ENCODE measurements at places on chromosomes 6 and 20.

DNA sequence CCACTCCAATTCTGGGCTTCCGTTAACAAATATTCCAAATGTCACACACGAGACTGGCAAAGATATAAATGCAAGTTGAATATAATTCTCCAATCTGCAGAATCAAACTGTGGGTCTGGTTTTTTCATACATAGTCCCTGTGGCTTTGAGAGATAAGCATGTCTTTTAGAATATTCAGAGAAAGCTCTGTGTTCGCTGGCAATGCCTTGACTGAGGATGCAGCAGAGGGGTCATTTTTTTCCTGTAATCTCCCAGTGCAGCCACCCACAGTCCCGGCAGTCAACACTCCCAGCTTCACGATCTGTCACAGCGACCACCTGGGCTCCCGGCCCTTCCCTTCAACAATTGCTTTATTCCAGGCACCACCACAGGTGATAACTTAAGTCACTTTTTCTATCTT, 30.5 kb downstream of the MUC22 start:
- no peak for DNase-seq

DNA sequence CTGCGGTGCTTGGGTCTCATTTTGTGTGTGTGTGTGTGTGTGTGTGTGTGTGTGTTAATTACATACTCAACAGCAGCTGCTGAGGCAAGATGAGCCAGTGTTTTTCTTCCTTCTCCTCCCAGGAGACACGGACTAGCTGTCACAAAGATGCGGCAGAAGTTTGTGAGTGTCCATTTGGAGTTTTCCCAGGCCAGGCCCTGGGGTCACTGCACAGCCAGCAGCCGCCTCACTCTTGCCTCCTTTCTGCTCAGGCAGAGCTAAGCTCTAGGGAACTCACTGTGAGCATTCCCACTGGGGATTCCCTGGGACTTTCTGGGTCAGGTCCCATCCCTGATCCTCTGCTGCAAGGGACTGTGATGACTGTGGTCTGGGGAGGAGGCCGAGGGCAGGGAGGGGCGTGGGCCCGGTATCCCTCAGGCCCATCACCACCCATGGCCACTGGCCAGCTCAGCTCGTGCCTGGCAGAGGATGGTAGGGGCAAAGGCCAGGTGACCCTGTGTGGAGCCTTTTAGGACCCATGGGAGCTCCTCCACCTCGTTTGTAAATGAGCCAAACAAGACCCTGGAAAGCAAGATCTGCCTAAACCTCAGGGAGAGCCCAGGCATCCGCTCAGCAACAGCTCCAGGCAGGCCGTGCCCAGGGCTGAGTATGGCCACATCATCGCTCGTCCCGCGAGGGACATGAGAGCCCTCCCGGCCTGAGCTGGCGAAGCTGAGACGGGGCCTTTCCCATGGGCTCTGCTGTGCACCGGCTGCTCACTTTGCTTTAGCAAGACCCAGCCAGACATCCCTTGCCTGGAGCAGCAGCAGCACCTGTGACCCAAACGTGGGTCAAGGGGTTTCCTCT, 102.0 kb downstream of the PSMB1 start:
- no peak for DNase-seq

DNA sequence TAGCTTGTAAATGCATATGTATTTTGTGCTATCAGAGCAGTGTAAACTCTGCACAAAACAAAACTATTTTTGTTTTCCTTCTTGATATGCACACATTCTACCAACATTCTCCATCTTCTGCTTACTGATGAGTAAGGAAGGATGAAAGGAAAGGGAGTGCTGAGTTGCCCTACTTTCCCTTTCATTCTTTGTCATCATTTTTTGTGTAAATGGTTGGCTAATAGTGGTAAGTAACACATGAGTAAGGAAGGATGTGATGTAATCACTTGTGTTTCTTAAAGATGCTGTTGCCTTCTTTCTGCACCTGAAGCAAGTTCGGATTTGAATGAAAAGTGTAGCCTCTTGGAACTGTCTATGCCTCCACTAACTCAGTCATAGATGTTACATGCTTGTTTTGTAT, 4.6 kb upstream of the REV3L start:
- DNase-seq: peak; percentile 41

- no peak for DNase-seq
These were observed 16.3 kb downstream of the ZNF133 start for GRCh38 chr20:18304618-18305017.

DNA sequence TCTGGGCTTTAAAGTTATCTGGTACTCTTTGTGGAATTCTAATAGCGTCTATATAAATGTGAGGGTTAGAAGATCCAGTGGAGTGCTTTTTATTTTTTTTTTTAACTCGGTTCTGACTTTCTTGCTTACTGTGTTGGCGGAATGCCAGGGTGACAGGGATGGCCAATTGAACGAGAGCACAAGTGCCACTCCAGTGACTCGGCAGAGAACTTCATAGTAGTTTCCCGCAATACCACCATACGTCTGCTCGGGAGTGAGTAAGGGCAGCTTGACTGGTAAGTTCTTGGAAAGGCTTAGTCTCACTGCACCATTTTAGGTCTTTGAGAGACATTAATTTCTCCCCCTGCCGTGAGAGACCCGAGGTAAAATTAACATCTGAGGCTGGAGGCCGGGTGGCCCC, 49.4 kb upstream of the TULP1 start:
- DNase-seq: no peak

DNA sequence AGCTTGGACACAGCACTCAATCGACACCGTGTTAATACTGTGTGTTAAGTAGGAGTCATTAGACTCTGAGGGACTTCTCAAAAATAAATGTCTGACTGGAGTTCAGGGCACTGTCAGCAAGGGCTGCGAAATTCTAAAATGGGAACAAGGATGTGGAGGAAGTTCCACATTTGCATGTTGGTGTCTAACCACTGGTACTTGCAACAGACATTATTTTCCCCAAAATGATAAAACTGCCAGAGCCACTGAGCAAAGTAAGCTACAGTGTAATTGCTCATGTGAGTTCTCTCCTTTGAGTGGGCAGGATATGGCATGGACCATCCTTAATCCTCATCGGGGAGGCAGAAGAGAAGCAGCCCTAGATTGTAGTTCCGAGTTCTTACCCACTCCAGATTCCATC, 215.9 kb downstream of the SLC24A3 start:
- DNase-seq: no peak

GRCh38 chr6:36830577-36830976, 8.7 kb downstream of the CPNE5 start:
- DNase-seq: no peak

GRCh38 chr6:24524805-24525204, 30.0 kb downstream of the ALDH5A1 start:
- DNase-seq: peak; percentile 5

DNA sequence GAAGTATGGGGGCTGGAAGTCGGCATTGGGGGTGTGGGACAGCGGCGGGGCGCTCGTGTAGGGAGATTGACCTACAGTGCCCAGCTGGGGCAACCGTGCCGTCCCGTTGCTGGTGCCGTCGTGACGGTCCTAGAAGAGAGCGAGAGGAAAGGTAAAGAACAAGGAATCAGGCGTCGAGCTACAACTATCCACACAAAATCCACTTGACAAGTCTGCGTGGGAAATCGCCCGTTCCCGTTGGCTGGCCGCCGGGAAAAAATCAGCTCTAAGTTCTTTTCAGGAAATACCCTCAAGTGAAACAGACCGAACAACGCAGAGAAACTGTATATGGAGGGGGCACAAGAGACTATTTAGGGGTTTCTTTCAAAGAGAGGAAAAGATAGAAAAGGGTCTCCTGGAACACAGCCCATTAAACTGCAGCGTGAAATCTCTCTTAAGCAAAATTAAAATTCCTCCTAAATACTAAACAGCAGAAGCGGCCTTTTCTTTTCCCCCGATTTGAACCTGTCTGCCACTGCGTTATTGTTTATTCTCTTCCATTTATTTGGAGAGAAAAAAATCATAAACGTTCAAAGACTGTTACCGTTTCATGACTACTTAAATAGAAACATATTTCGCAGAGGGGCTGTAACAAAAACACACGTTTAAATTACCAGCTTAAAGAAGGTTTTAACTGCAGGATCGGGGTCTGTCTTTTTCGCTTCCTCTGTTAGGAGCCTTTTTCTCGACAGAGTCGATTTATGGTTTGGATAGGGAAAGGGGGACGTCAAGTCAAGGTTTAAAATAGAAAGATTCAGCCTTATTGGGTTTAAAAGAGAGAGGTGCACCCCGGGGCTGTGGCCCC, 4.4 kb downstream of the TFAP2A start:
- no peak for DNase-seq

DNA sequence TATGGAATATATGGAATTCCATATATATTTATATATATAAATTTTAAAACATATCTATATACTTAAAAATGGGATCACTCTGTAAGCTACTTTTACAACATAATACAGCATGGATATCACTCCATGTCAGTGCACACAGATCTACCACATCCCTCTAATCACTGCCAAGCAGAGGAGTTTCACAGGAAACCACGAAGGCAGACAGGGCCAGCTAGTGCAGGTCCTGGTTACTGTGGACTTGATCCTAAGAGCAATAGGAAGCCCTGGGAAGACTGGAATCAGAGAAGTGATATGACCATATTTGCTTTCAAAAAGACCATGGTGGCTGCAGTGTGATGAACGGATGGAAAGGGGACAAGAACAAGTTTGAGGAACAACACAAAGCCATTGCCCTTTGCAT, 40.0 kb upstream of the NRN1 start:
- no peak for DNase-seq

DNA sequence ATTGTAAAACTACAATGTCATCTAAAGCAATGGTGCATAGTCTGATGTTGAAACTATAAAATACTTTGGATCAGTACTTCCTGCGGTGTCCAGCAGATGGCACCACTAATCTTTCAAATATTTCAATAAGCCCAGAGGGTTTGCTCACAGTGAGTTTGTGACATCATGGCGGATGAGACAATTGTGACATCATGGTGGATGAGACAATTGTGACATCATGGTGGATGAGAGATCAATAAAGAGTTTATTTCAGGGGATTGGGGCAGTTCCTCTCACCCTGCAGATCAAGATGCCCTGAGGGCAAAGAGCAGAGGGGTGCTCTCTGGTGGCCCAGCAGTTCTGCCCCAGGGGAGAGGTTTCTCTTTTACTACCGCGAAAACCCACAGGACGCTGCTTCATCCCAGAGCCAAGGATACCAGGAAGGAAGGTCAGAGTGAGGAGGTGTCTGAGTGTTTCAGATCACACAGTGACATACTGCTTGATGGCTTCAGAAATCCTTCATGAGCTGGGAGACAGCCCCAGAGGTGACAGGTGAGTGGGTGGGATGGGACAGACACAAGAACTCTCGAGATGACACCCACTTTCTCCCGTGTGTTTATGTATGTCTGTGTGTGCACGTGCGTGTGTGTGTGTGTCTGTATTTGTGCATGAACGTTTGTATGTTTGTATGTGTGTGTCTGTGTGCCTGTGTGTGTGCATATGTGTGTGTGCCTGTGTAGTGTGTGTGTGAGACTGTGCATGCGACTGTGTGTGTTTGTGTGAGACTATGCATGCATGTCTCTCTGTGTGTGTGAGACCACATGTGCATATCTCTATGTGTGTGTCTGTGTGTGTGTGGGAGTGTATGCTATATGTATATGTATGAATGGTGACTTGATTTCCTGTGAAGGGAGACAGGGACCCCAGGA, 7.3 kb upstream of the ULBP2 start:
- DNase-seq: no peak

GRCh38 chr6:146968041-146968760, 236.0 kb upstream of the STXBP5 start:
- DNase-seq: peak; percentile 53

- DNase-seq: no peak
These were observed 179.1 kb downstream of the THBS2 start for GRCh38 chr6:169074526-169074925.

DNA sequence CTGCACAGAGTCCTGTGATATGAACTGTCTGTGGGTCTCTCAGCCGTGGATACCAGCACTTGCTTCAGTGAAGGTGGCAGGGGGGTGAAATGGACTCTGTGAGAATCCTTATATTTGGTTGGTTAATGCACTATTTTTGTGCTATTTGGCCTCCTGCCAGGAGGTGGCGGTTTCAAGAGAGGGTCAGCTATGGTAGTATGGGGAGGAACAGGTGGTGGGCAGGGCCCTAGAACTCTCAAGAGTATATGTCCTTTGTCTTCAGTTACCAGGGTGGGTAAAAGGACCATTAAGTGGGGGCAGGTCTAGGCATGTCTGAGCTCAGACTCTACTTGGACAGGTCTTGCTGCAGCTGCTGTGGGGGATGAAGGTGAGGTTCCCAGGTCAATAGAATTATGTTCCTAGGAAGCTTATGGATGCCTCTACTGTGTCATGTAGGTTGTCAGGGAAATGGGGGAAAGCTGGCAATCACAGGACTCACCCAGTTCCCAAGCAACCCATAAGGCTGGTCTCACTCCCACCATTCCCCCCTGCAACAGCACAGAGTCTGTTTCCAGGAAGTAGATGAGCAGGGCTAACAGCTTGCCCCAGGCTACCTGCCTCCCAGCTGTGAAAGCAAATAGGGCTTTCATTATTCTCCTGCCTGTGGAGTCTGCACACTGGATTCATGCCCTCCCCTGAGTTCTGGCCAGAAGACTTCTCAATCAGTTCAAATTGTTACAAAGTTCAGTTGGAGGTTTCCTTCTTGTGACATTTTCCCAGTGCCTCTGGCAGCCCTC, 56.8 kb upstream of the PHIP start:
- DNase-seq: no peak

- DNase-seq: no peak
These were observed 3.3 kb upstream of the TMEM14A start for GRCh38 chr6:52667572-52667971.

DNA sequence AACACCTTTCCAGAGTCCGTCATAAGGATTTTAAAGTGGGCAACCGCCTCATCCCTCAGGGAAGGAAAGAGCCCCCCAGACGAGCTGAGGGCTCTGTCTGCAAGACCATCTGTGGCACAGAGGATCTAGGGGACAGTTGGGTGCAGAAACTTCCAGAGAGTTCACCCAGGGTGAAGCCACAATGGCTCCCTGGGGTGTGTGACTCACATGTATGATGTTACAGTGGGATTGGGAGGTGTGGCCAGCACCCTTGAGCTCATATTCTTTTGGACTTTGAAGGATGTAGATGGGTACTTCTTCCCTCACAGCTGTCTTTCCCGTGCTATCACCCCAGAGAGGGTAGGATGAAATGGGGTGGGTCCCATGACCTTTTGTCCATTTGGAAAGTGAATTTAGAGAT, 95.5 kb downstream of the NCR2 start:
- peak; percentile 48 for DNase-seq

DNA sequence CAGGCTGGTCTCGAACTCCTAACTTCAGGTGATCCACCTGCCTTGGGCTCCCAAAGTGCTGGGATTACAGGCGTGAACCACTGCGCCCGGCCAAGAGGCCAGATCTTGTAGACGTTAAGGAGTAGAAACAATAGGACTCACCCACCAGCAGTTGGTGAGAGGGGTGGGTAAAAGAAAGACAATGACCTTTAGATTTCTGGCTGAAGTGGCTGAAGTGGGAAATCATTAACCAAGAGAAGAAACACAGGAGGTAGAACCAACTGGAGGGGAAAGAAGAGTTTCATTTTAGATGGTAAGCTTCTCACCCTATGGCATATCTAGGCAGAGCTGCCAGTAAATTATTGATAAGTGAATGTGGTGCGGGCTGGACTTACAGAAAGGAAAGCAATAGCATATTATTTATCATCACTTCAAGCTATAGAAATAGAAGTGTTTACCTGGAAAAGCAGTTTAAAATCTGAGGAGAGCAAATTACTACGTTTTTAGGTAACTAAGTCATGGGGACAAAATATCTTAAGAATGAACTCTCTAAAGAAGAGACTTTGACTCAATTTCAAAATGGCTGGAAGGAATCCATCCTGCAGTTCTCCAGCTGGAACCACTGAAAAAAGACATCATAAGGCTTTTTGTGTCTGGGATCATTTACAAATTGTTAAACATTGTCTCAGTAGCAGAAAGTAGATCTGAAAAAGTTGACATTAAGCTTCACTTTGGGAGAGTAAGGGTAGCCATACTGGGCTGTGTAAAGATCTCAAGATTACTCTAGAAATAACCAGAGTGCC, 109.6 kb downstream of the ALDH8A1 start:
- DNase-seq: no peak
